ENCODE measurements at places on chromosomes 6 and 20. TPM values are rescaled to one million over a fixed set of nuclear protein-coding genes. Genes with fewer than 3 reads are reported as not detected.

GRCh38 chr20:47411161-47411560 is 54.7 kb upstream of the ZMYND8 start:
- H3K27ac ChIP-seq: no peak overlapping the region
- peaks cover 1% of the 10 kb centered on the region for H3K4me1 ChIP-seq
- DNase-seq: no peak
- H3K27me3 ChIP-seq: peaks cover 3% of the 10 kb centered on the region

Gene SYNDIG1
- 10.4 TPM for total RNA-seq

Gene RIPPLY2
- total RNA-seq: 4.9 TPM

Gene NANP
- 1.4 TPM for total RNA-seq

DNA sequence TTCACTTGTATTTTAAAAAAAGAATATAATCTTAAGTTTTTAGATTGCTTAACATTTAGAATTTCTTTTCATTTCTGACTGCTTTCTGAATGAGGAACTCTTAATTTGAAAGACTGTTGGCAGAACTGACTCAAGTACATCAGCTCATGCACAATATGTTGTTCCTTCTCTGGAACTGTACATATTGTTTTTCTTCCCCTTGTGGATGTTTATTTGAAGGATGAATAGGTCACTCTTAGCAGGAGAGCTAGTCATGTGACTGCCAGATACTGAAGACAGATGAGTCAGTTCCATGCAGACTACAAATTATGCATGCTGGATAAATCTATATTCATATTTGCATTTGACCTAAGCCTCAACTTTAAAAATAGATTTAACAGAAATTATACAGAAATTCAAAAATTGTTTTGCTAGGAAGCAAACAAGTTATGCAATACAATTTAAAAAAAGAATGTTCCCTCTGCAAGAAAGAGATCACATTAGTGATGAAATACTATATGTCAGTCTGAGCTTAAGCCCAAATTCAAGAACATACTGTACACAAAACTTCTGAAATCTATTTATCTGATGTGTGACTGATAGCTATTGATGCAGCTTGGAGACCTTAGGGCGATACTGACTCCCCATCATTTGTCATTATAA is 1274.9 kb upstream of the GJE1 start:
- no peak for DNase-seq
- no peak overlapping the region for H3K27ac ChIP-seq
- H3K4me3 ChIP-seq: no peak overlapping the region
- no peaks in the 10 kb centered on the region for H3K36me3 ChIP-seq
- H3K27me3 ChIP-seq: no peaks in the 10 kb centered on the region
- H3K4me1 ChIP-seq: no peaks in the 10 kb centered on the region

GRCh38 chr6:13762611-13763441 is 51.2 kb upstream of the RANBP9 start:
- DNase-seq: no peak
- no peaks in the 10 kb centered on the region for H3K27me3 ChIP-seq
- H3K4me3 ChIP-seq: no peak overlapping the region
- H3K36me3 ChIP-seq: no peaks in the 10 kb centered on the region

Gene GJA1
- total RNA-seq: 19.4 TPM

- H3K4me1 ChIP-seq: peaks cover 17% of the 10 kb centered on the region
- no peak overlapping the region for H3K4me3 ChIP-seq
- DNase-seq: no peak
- no peaks in the 10 kb centered on the region for H3K36me3 ChIP-seq
- H3K27me3 ChIP-seq: no peaks in the 10 kb centered on the region
- H3K27ac ChIP-seq: no peak overlapping the region
These were observed 150.6 kb downstream of the BACH2 start for GRCh38 chr6:90146024-90146423.

Gene ADGRG6
- not detected for total RNA-seq

- DNase-seq: no peak
- no peak overlapping the region for H3K4me3 ChIP-seq
- peaks cover 12% of the 10 kb centered on the region for H3K36me3 ChIP-seq
- H3K4me1 ChIP-seq: no peaks in the 10 kb centered on the region
- no peak overlapping the region for H3K27ac ChIP-seq
- peaks cover 3% of the 10 kb centered on the region for H3K27me3 ChIP-seq
These were observed 573.8 kb upstream of the NOX3 start for GRCh38 chr6:156029286-156029985.

Gene THBD
- not detected for total RNA-seq

Gene OR12D3
- not detected for total RNA-seq

DNA sequence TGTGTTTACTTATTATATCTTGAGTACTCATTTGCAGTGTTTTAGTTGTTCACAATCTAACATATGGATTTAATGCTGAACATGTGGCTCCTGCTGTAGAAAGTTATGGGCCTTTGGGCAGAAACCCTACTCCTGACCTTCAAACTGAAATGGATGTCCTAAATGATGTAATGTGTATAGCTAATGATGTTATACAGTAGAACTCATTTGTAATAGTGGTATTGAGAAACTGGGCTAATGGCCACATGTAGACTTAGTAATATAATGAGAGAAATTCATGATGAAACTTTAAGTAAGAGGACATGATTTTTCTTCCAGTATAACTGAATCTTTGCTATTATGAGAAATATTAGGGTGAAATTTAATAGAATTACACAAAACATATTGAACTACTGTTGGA is 121.3 kb upstream of the PTPRK start:
- no peak for DNase-seq
- no peaks in the 10 kb centered on the region for H3K36me3 ChIP-seq
- no peak overlapping the region for H3K4me3 ChIP-seq
- H3K27me3 ChIP-seq: no peaks in the 10 kb centered on the region
- H3K27ac ChIP-seq: no peak overlapping the region

Gene MUCL3
- total RNA-seq: not detected

GRCh38 chr6:158039178-158039557 is 57.5 kb downstream of the SYNJ2 start:
- H3K4me1 ChIP-seq: peaks cover 12% of the 10 kb centered on the region
- no peak for DNase-seq
- H3K27ac ChIP-seq: no peak overlapping the region
- peaks cover 4% of the 10 kb centered on the region for H3K36me3 ChIP-seq
- peaks cover 8% of the 10 kb centered on the region for H3K27me3 ChIP-seq

GRCh38 chr6:27838058-27838944 is 73.9 kb downstream of the OR2B2 start:
- peaks cover 14% of the 10 kb centered on the region for H3K4me1 ChIP-seq
- H3K36me3 ChIP-seq: no peaks in the 10 kb centered on the region
- H3K27ac ChIP-seq: no peak overlapping the region
- H3K4me3 ChIP-seq: no peak overlapping the region
- peaks cover 6% of the 10 kb centered on the region for H3K27me3 ChIP-seq

GRCh38 chr6:99185525-99185924 is 163.9 kb downstream of the FAXC start:
- H3K27me3 ChIP-seq: peaks cover 2% of the 10 kb centered on the region
- H3K4me3 ChIP-seq: no peak overlapping the region
- peaks cover 6% of the 10 kb centered on the region for H3K36me3 ChIP-seq
- no peak for DNase-seq

Gene FAM184A
- total RNA-seq: 20.0 TPM

Gene ADGRF5
- 0.37 TPM for total RNA-seq

DNA sequence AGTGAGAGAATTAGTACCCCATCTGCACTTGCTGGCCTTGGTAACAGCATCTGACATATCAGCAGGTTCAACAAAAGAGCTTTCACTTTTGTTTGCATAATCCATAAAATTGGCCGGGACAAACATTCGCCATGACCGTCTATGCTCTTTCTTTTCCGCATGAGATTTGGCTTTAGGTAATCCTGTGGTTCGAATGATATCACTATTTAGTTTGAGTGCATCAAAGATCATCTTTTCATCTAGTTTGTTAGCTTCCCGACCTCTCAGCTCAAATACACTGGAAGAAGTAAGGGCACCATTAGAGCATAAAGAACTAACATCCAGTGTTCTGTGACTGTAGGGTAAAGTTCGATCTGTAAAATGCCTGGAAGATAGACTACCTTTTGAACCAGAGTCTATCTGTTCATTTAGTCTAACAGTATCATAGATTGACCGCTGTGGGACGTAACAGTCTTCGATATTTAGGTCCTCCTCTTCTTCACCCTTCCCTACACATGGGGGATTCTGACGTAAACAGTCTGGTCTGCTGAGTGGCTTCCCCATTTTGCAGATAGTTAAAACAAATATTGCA is 101.6 kb downstream of the DST start:
- H3K36me3 ChIP-seq: no peaks in the 10 kb centered on the region
- DNase-seq: no peak
- H3K27ac ChIP-seq: no peak overlapping the region
- H3K4me3 ChIP-seq: no peak overlapping the region
- peaks cover 7% of the 10 kb centered on the region for H3K27me3 ChIP-seq

DNA sequence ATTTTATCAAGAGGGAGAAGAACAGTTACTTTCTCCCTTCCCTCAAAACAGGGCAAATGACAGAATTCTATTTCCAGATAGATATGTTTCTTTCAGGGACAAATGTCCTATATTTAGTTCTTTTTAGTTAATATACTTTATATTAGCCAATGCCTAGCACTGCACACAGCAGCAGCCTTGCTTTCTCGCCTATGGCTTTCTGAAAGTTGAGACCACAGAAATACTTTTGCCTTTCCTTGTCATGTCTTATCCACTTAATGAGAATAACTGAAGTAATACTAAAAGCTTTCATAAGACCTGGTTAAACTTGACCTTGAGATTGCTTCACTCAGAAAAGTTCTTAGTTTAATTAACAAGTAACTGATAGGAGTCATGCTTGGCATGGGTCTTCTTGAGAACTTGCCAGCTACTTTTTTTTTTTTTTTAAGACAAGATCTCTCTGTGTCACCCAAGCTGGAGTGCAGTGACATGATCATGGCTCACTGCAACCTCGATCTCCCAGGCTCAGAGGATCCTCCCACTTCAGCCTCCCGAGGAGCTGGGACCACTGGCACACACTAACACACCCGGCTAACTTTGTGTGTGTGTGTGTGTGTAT is 159.3 kb downstream of the CDKAL1 start:
- H3K4me1 ChIP-seq: peaks cover 56% of the 10 kb centered on the region
- DNase-seq: no peak
- H3K4me3 ChIP-seq: no peak overlapping the region
- peaks cover 2% of the 10 kb centered on the region for H3K27me3 ChIP-seq
- H3K27ac ChIP-seq: peak overlapping the region; percentile 60

- no peak for DNase-seq
- no peak overlapping the region for H3K4me3 ChIP-seq
- H3K36me3 ChIP-seq: no peaks in the 10 kb centered on the region
- no peaks in the 10 kb centered on the region for H3K4me1 ChIP-seq
- H3K27ac ChIP-seq: no peak overlapping the region
These were observed 33.1 kb upstream of the GABRR1 start for GRCh38 chr6:89250239-89250638.

DNA sequence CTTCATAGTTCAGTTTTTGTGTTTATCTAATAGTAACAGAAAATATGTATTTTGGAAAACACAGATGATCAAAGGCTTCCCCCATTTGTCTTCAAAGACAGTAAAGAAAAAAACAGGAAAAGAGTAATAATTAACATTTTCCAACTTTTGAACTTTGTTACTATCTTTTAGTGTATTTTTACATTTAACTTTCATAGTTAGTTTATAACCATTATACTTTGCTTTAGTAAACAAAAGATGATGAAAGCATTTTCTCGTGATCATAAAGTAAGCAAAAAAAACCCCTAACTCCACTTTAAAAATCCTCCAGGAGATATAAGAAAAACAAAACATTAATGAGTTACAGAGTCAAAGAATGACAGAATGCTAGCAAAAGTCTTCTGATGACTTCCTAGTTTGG is 13.6 kb upstream of the GPRC6A start:
- H3K27me3 ChIP-seq: peaks cover 3% of the 10 kb centered on the region
- H3K4me1 ChIP-seq: no peaks in the 10 kb centered on the region
- H3K36me3 ChIP-seq: no peaks in the 10 kb centered on the region
- H3K4me3 ChIP-seq: no peak overlapping the region
- no peak overlapping the region for H3K27ac ChIP-seq

GRCh38 chr6:20805021-20805420 is 270.8 kb downstream of the CDKAL1 start:
- H3K27ac ChIP-seq: peak overlapping the region; percentile 41
- H3K4me3 ChIP-seq: no peak overlapping the region
- no peak for DNase-seq
- H3K27me3 ChIP-seq: no peaks in the 10 kb centered on the region

DNA sequence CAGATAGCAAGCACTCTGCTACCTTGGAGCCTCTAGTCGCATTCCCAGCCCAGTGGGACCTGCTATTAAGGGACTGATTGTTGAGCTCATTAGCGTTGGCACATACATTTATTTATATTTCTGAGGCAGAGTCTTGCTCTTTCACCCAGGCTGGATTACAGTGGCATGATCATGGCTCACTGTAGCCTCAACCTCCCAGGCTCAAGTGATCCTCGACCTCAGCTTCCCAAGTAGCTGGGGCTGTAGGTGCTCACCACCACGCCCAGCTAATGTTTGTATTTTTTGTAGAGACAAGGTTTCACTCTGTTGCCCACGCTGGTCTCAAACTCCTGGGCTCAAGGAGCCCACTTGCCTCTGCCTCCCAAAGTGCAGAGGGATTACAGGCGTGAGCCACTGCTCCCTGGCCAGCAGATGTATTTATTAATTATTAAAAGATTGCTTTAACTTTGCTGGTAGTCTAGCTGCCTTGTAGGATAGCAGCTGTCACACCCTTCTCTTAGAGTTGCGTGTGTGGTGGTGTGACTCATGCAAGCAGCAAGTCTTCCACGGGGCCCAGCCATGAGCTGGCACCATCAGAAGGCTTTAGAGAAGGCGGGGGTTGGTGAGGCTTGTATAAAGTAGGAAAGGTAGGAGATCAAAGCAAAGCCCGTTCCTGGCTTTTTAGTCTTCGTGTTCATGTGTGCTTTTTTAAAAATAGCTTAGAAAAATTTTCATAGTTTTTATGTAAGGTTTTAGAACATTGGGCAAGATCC is 16.5 kb downstream of the ACTR5 start:
- H3K36me3 ChIP-seq: peaks cover 13% of the 10 kb centered on the region
- no peaks in the 10 kb centered on the region for H3K4me1 ChIP-seq
- DNase-seq: no peak
- peaks cover 3% of the 10 kb centered on the region for H3K27me3 ChIP-seq
- H3K4me3 ChIP-seq: no peak overlapping the region

Gene PRKN
- total RNA-seq: 7.0 TPM

DNA sequence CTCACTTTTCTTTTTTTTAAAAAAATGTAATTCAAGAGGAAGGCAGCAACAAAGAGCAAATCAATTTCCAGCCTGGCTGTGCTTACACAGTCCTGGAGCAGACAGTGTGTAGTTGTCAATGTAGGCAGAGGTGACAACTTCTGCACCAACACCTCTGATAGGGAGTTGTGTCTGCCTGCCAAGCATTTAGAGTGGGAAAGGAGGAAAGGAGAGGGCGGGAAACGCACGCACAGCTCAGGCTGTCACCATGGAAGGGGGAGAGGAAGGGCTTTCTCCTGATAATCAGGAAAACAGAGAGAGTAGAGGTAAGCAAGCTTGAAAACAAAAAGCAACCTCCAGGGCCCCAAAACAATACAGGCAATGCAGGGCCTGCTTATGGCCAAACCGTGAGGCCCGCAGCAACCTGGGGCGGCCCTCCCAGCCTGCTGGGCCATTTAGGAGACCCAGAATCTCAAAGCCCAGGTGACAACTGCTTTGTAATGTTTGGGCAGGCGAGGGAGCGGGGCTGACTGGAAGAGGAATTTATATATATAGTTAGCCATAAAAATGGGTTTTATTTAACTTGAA is 41.5 kb upstream of the GFOD1 start:
- no peaks in the 10 kb centered on the region for H3K36me3 ChIP-seq
- no peak overlapping the region for H3K4me3 ChIP-seq
- no peak for DNase-seq

- no peak for DNase-seq
- H3K36me3 ChIP-seq: no peaks in the 10 kb centered on the region
- no peaks in the 10 kb centered on the region for H3K27me3 ChIP-seq
- H3K27ac ChIP-seq: no peak overlapping the region
- no peak overlapping the region for H3K4me3 ChIP-seq
These were observed 60.5 kb upstream of the PRDM1 start for GRCh38 chr6:106025655-106026054.

All from glutamatergic neuron (in vitro differentiated cells).